CD4-positive, alpha-beta T cell (primary cell): ENCODE measurements at places on chromosomes 1 and 21.

DNA sequence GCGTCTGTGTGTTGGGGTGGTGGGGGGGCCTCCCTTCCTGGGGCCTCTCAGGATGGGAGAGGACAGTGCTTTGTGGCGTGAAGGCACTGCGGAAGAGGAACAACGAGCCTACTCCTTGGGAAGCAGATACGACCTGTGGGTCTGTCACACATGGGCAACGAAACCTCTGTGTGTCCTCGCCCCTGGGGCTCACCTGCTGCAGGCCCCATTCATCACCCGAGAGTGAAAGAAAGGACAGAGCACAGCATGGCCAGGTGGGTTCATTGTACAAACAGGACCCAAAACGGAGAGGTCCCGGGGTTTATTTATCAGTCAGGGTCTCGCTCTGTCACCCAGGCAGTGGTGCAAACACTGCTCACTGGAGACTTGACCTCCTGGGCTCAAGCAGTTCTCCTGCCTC lies 40.1 kb upstream of the LIN9 start:
- no peak for DNase-seq

- DNase-seq = no peak
These were observed 7.8 kb downstream of the MORN1 start for GRCh38 chr1:2383576-2383975.

GRCh38 chr21:46124083-46124925 lies 26.4 kb downstream of the COL6A2 start:
- no peak for DNase-seq

DNA sequence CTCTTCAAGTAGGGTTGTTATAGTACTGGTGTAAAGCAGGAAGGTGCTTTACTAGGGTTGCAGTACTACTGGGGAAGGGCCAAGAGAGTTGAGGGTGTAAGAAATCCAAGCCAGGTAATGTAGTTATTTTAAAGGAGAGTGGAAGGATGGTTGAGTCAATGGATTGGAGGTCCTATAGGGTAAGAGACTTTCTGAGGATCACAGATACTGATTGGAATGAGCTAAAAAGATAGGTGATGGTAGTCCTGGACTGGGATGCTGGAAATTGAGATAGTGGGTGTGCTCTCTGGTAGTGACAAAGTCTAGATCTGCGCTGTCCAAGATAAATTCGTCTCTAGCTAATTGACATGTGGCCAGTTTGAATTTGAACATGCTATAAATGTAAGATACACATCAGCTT lies 7.0 kb downstream of the TXLNA start:
- DNase-seq = no peak

- DNase-seq = no peak
These were observed 41.9 kb downstream of the TRIM11 start for GRCh38 chr1:228364706-228365213.

GRCh38 chr1:26317612-26318337 lies at the start of gene CD52:
TSS of gene CD52 (plus strand) at chr1:26317958. CDS start at chr1:26318018, 60 bp downstream.
- DNase-seq = peak; percentile 82

DNA sequence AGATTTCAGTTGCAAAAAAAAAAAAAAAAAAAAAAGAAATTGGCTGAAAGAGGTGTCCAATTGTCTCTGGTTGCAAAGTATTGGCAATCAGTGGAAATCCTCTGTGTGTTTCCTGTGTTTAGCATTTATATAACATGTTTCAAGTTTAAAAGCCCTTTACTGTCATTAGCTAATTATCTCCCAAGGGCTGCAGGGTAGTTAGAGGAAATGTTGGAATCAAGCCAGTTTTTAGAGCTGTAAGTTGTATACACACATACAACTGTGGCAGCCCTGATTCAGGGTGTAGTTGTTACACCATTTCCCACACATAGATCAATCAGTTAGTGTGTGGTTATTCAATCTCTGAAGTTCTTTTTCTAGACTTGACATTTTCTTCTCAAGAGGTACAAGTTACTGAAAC lies 8.9 kb upstream of the ZNF326 start:
- DNase-seq = no peak

DNA sequence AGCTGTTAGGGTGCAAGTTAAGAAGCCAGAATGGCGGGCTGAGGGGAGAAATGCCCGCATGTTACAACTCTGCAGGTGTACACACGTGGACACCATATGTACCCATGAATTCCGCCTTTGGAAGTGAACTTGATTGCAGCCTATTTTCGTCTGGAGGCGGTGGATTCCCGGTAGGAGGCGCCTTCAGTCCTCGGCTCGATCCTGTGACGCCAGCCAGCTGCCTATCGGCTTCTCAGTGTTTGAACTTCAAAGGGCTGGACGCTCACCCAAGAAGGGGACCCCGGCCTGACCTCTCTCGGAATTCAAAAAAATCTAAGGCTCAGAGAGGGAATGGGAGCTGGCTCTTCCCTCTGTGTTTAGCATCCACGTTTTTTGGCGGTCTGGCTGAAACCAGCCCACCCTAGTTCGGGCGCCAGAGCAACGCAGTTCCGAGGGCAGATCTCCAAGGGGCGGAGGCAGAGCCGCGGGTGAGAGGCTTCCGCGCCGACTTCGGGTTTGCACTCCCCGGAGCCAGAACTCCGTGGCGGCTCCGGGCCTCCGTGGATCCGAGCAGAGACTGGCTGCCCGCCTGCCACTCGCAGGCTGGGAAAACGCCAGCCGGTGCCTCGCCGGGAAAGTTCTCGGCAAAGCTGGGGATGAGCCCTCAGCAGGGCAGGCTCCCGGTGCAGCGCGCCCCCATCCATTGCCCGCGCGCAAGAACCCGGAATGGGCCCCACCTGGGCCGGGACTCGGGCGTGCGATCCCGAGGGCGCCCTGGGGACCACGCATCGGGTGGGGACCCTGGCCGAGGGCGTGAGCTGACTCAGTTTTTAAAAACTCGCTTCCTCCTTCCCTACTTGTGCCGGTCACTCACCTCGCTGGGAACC lies 996 bp upstream of the TMEM51 start:
- no peak for DNase-seq

- DNase-seq = no peak
These were observed 31.9 kb downstream of the NSL1 start for GRCh38 chr1:212759683-212760082.
